ENCODE measurements at places on chromosomes 13 and 19.

GRCh38 chr13:91054902-91055301, 292.6 kb upstream of the MIR17HG start:
- no peak for DNase-seq

- no peak for DNase-seq
These were observed 29.5 kb upstream of the ANKRD10 start for GRCh38 chr13:110944121-110944967.

DNA sequence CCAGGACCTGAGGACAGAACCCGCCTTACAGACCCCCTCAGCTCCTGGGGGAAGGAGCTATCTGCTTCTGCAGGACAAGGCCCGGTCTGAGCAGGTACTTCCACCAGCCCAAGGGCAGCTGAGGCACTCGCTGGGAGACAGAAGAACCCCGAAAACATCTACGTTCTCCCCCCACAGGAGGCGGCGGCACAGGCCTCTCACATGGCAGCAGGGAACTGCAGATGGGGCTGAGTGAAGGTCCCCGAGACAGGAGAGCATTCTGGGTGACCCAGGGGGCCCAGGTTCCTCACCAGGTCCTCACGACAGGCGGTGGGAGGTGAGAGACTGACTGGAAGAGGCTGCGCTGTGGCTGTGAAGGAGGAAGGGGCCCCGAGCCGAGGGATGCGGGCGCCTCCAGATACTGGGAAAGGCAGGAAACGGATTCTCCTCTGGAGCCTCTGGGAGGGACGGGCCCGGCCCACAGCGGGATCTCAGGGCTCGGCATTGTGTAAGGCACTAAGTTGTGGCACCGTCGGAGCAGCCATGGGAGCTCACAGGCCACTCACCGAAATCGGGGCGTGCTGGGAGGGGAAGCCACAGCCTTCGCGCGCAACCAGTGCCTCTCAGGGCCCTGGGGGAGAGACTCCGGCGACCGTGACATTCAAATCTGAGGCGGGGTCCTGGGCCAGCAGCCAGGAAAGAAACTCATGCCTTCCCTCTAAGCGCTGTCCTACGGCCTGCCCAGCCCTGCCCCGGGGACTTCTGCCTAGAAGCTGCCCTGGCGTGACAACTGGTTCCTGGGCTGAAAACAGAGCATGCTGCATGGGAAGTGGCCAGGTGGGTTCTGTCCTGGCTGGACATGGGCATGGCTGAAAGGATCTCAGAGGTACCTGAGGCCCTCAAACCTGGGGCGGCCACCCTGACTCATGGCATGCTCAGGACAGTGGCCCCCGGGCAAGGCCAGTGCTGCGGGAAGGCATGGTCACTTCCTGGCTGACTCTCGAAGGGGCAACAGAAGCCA, 14.0 kb downstream of the RPL36 start:
- DNase-seq, result no peak

DNA sequence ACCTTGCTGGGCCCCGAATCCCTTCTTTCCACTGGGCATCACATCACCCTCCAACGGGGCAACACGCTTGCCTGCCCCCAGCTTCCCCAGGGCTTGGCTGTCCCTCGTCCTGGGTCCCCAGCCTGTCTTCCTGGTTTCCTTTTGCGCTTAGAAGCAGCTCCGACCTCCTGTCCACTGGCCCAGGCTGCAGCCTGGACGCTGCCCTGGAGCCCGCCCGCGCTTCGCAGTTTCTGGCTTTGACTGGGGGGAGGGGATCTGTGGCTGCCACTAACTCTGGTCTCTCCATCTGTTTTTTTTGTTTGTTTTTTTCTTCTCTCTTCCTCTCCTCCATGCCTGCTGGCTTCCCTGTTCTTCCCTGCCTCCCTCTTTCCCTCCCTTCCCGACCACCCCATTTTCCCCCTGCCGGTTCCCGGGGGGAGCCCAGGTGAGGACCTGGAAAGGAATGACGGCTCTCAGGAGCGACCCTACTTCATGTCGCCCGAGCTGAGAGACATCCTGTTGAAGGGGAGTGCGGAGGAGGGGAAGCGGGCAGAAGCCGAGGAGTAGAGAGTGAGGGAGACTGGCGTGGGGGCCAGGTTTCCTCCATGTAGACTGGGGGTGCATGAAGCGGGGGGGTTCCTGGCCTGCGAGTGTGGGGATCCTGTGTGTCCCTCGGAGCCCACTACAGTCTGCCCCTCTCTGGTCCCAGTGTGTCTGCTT, 11.5 kb upstream of the ILF3 start:
- no peak for DNase-seq

DNA sequence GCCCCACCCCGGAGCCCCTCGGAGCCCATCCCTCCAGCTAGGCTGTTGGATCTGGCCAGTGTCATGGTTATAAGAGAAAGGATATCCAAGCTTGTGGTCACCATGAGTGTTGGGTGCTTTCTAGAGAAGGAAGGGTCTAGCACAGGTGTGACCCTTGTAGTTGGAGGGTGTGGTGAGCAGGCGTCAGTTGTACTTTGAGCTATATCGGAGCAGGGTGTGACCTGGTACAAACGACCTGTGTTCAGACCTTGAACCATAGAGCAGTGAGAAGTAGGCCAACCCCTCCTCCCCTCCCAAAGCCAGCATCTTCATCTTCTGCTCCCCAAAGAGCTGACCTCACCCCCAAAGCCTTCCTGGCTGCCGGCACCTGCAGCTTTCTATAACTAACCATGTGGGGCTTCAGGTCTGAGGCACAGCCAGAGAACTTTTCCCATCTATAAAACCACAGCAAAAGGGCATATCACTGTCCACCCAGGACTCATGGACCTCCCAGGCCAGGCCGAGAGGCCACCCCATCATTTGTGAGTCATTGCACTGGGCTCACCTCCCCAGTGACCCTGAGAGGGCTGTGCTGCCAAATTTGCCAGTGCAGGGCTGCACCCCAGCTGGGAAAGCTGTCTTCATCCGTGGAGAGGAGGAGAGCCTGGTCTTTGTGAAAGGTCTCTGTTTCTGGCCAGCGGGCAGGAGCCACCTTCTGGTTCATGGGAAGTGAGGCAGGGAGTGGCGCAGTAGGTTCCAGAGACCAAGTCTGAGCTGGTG, 14.2 kb downstream of the RAB8A start:
- DNase-seq, result no peak

DNA sequence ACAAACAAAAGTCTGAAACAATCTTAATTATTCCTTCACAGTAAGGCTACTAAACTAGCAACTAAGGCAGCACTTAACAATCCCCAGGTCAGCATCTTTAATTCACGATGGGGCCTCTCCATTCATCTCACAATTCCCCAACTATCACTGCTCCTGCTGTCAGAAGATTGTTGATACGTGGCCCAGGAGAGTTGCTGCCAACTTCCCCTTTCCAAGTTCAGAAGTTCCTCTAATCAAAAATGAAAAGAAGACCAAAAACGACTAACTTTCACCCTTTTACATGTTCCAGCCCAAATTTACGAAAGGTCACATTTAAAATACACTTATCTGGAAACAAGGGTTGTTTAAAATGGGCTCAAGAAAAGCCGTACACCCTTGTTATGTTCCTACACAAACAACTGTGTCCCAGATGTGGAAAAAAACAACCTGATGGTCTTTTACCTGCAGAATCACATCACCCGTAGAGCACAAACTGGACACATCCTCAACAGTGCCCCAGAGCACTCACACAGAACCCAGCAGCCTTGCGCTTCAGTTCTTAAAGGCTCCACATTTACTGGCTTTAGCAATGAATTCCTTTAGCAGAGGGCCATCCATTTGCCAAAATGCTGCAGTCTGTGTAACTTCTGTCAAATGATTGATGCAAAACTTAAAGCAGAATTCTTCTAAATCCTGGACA, 38.0 kb downstream of the PHF11 start:
- DNase-seq, result no peak

- DNase-seq, result no peak
These were observed 44.8 kb downstream of the C13orf42 start for GRCh38 chr13:51066091-51066831.

DNA sequence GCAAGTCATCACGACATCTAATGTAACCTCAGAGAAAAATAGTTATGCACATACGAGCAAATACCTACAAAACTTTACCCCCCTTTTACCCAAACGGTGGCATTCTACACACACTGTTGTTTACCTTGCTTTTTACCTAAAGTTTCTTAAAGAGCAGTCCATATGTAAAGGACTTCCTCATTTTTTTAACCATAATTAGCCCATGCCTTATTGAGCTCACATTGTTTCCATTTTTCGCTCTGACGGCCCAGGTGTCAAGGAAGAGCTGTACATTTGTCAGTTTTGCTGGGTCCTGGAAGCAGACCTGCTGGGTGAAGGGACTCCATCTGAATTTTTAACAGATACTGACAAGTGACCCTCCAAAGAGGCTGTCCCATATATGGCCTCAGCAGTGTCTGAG, 89.4 kb downstream of the STK24 start:
- DNase-seq, result no peak

GRCh38 chr13:48858122-48858902, 117.4 kb upstream of the FNDC3A start:
- DNase-seq, result no peak

DNA sequence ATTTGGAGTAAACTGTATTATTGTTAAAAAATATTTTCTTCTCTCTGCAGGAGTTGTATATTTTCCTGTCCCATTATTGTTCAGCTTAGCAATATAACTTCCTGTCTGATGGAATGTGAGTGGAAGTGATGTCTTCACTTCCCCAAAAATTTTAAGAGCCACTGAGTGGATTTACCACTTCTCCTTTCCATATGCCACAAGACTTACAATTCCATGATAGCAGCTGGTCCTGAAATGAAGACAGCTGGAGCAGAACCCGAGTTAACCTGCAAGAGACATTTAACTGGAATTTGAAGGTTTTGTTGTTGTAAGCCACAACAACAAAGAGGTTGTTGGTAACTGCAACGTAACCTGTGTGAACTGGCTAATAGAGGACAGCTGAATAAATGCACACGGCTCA, 23.4 kb upstream of the TBC1D4 start:
- DNase-seq, result no peak

DNA sequence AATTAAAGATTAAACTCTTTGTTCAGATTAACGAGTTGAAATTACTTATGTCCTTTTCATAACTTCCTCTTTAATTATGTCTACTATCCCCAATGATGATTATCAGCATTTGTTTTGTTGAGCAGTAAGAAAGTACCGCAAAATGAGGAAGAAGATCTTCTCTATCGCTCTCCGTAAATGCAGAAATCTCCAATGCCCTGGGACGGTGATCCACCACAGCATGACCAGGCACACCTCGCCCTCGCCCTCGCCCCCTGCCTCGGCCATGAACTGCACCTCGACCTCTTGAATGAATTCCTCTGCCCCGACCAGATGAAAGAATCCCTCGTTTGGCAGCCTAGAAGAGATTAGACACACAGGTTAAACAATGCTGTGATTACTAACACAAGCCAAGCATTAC, 69.1 kb downstream of the RBM26 start:
- DNase-seq, result no peak

- no peak for DNase-seq
These were observed at the start of gene LHB for GRCh38 chr19:49017041-49017665. Gene LHB (minus strand): TSS chr19:49017091. CDS start chr19:49017081, 10 bp downstream.

GRCh38 chr19:32311371-32311770, 34.0 kb upstream of the ZNF507 start:
- DNase-seq, result no peak

DNA sequence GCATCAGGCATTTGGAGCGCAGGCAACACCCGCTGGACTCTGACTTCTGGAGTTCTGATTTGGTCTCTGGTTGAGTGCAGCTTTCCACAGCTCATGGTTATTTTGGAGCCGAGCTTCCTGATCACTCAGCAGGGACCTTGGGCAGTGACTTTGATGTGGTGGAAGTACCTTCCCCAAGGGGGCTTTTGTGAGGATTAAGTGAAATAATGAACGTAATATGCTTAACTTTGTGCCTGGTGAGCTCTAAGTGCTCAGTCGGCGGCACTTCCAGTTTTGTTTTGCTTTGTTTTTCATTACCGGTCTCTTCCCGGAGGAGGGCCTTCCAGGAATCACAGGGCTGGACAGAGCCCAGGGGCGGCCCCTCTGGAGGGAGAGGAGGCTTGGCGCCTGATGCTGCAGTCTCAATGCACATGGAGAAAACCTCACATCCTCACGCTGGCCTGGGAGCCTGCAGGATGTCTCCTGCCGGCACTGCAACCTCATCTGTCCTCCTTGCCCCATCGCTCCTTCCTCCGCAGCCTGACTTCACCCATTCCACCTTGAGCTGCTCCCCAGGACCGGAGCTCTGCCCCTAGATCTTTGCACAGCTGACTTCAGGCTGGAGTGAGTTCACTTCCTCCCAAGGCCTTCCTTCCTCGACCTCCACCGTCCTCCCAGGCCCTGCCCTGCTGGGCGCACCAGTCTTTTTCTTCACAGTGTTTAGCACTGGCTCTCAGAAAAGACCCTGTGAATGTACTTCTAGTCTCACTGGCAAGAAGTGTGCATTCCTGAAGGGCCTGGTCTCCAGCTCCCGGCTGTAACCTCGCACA, 1.5 kb downstream of the PLEKHF1 start:
- no peak for DNase-seq

GRCh38 chr19:3608079-3608641, 1.5 kb upstream of the TBXA2R start:
- DNase-seq, result no peak

- no peak for DNase-seq
These were observed 220.8 kb downstream of the COG6 start for GRCh38 chr13:39876258-39876657.

DNA sequence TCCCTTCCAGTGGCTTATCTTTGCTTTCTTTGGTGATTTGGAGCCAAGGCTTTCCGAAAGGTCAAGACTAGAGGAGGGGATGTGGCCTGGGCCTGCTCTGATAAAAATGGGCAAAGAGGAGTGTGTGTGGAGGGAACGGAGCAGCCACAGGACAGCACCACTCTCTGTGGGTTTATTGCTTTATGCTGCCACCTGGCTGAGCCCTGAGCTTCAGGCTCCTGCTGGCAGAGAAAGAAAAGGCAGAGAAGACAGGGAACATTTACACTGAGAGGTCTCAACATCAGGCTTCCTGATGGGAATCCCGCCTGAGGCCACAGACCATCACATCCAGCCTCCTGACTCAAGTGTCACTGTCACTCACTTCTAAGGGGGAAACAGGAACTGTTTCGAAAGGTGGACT, 9.2 kb upstream of the GSX1 start:
- DNase-seq, result no peak

DNA sequence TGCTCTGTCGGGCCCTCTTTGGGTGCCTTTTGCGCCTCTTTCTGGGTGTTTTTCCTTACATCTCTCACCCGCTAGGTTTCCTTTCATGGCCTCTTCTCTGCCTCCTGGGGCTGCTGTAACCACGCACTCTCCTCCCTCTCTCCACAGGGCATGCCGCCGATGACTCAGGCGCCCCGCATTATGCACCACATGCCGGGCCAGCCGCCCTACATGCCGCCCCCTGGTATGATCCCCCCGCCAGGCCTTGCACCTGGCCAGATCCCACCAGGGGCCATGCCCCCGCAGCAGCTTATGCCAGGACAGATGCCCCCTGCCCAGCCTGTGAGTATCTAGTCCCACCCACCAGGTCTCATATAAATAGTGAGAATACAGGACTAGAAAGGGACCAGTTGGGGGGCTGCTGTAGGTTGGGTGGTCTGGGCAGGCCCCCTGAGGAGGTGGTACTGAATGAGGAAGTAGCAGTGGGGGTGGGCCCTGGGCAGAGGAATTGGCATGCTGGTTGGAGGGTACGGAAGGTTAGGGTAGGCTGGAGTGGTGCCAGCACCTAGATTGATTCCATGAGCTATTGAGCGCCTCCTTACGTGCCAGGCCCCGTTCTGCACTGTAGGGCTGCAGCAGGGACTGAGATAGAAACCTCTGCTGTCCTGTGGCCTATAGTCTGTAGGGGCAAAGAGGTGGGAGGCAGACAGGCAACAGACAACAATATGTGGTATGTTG, 11.9 kb downstream of the SNRPA start:
- DNase-seq, result no peak

GRCh38 chr13:52835071-52835839, 13.2 kb downstream of the PCDH8 start:
- DNase-seq, result no peak

- DNase-seq, result no peak
These were observed 7.8 kb downstream of the POU2F2 start for GRCh38 chr19:42124386-42124901.
